T follicular helper cell (primary cell): ENCODE measurements at places on chromosomes 12 and 14.

DNA sequence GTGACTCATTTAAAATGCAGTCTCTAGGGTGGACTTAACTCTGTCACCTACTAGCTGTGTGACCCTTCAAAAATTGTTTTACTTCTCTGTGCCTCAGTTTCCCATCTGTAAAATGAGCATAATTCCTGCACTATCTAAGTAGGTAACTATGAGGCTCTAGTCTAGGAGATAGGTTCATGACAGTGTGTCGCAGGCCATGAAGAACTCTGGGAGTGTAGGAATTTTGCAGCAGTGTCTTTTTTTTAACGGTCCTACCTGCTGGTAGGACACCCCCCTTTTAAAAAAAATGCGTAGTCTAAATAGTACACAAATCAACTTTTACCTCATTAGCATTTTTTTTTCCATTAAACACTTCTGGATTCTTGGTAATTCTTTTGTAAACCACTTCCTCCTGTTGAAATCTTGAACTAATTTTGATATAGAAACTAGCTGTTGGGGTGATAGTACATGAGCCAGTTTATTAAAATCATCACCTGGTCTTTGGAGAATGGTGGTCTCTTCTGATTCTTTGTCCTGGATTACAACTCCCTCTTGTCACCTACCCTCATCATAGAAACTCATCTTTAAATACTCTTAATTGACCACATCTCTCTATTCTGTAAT, 86.0 kb upstream of the SLC38A2 start:
- no peak for DNase-seq

- no peak for DNase-seq
Observed at GRCh38 chr12:32120419-32120818, 13.8 kb downstream of the BICD1 start.

DNA sequence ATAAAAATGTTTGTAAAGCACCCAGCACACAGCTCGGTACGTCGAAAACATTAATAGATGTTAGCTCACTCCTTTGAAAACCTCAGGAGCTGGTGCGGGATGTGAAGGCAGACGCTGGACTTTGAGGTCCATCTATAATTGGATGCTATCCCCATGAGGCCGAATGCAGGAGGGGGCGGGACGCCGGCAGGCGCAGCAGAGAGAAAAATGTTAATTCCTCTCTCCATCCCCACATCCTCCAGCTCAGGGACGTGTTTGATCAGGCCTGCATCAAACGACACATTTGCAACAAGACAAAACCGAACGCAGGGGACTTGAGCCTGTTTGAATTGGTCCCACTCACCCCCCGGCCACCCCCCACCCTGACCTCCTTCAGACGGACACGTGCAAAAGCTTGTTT, 231.0 kb downstream of the RBM19 start:
- DNase-seq = no peak

- no peak for DNase-seq
Observed at GRCh38 chr14:98393527-98393926, 878.5 kb downstream of the BCL11B start.

DNA sequence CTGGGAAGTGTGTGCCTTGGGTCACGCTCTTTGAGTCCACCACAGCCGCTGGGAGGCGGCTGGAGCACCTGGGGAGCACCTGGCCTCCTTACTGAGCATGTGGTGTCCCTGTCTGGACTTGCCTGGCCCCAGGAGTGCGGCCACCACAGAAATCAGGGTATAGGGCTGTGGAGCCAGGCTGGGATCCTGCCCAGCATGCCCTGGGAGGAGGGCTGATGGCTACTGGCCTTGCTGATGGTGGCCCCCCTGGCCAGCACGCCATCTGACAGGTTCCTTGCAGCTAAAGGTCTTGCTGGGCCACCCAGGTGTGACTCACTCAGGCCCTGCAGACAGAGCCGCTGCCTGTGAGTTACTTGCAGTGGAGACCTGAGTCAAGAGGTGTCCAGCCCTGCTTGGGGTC, 6.0 kb downstream of the ULK1 start:
- no peak for DNase-seq

DNA sequence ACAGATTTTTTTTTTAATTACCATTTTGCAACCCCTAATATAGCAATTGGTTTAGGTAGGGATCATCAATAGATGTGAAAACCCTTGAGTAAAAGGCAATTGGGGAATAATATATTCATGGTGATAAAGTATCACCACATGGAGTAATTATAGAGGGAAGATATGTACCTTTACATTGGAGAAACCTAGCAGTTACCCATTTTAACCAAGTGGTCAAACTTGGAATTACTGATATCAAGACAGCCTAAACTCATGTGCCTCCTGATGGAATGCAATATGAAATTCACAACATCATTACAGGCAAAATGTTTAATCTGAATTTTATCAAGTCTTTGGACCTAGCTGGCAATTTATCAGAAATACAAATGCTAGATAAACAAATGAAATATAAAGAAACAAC, 6.7 kb upstream of the SLC10A1 start:
- no peak for DNase-seq

GRCh38 chr12:13472690-13473089, 276.2 kb downstream of the EMP1 start:
- no peak for DNase-seq

GRCh38 chr14:39716987-39717570, 284.8 kb upstream of the FBXO33 start:
- DNase-seq = no peak

- DNase-seq = no peak
Observed at GRCh38 chr14:26531894-26532293, 65.9 kb downstream of the NOVA1 start.

GRCh38 chr14:90553298-90553920, 156.6 kb downstream of the CALM1 start:
- no peak for DNase-seq

- no peak for DNase-seq
Observed at GRCh38 chr12:79433465-79434072, 257.2 kb downstream of the PAWR start.

- no peak for DNase-seq
Observed at GRCh38 chr12:117119592-117120198, 20.5 kb upstream of the TESC start.

DNA sequence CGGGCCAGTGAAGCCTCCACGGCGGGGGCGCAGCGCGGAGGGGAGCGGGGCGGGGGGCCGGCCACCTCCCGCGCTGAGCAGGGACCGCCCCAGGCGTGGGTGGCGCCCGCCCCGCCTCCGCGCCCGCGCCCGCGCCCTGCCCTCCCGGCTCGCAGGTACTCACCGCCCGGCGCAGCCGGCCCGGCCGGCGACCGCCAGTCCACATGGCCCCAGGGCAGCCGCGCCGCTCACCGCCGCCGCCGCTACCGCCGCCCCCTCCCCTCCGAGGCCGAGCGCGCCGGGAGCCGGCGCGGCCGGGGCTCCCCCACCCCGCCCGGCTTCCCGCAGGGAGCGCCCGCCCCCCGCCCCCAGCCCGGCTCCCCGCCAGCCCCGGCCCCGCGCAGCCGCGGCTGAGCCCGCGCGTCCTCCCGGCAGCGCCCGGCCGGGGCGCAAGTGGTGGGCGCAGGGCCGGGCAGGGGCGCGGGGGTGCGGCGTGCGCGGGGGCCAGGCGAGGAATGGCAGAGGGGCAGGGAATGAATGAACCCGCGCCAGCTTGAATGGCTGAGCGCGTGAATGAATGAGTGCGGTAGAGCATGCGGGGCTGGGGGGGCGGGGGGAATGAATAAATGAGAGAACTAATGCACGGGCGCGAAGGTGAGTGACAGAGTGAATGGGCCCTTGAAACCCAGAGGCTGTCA, at the start of gene BEGAIN:
TSS of gene BEGAIN (minus strand) at position 332 of the 677 bp plus-strand sequence. CDS start at position 205, 127 bp downstream.
- no peak for DNase-seq

- DNase-seq = no peak
Observed at GRCh38 chr14:96091149-96091693, 52.1 kb downstream of the C14orf132 start.
